NCI-H1105 (cell line): ENCODE measurements at places on chromosomes 13 and 19.

DNA sequence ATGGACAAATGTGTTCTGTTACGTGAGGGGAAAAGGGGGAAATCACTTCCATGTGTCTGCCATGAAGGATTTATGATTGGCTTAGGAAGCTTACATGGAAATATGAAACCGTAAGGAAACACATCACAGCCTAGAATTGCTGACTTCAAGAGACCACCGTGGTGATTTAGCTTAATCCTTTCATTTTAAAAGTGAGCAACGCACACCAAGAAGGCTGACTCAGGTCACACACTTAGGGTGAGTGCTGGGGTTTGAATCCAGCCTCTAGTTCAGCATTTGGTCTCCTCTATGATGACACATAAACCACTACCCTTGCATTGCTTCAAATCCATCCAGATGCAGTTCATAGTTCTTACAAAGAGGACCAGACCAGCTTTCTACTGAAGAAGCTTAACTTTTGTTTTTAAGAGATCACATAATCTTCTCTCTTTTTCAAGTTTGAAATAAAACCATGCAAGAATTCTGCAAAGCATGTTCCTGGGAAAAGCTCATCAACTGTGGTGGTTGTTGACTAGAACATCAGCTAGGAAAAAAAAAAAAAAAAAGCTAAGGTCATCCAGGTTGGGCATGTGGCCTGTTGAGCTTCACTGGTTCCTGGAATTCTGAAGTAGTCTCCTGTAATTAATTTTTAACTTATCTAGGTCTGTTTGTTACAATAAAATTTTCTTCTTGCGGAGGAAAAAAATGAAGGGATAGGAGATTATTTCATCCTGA, 60.2 kb upstream of the KL start:
- DNase-seq = no peak

GRCh38 chr19:47726467-47726866, 13.2 kb downstream of the EHD2 start:
- no peak for DNase-seq

DNA sequence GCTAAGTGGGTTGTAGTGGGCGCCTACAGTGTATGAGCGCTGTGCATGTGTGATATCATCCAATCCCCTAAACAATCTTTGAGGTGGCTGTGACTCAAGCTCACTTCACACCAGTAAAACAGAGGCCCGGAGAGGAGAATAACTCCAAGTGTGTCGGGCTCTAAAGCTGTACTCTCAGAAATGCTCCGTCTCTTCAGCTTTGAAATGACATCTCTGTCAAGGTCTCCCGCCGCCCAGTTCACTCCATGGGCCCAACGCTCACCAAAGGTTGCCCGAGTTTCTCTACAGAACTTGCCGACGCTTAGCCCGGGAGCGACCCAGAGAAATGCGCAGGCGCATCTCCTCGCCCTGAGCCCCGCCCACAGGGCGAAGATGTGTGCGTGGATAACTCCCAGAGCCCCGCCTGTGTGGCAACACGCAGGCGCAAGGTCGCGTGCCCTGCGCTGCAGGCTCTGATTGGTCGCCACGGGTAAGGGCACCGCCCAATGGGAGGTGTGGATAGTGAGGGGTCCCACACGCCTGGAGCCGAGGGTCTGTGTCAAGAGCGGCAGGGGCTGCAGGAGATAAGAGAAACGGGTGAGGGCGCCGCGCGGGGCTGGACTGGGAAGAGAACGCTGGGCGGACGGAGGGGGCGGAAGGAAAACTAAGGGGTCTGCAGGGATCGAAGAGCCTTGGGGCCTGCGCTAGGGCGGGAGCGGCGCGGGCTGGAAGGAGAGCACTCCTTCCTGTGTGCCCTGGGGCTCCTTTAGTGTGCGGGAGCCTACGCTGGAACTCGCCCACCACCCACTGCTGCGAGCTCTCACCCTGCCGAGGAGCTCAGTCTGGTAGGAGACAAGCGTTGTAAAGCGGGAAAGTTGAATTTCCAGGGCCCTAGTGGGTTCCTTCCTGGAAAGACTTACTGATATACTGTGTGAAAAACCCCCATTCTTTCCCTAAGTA, at the start of gene ZNF526:
Gene ZNF526, plus strand, starts transcription at position 501 of the 939 bp plus-strand sequence. CDS start 4,092 bp downstream, outside the sequence.
- peak; percentile 97 for DNase-seq

GRCh38 chr19:17540174-17540573, 15.3 kb upstream of the COLGALT1 start:
- no peak for DNase-seq

- no peak for DNase-seq
Measured at GRCh38 chr13:19910336-19911072, 47.1 kb upstream of the ZMYM5 start.

DNA sequence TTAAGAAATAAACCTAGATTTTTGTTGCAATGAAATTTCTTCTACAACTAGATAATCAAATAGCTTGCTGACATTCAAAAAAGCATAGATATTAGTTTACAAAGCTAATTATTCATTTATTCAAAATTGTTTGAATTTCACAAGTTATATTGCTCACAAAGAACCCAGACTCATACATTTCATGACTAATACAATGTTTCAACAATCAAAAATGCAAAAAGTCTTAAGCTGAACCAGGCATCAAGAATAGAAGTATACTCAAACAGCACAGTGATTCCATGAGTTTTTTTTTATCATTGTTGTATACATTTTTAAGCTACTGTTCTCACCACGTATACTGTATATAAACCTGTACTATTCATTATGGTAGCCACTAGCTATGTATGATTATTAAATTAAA, 51.0 kb downstream of the DIAPH3 start:
- no peak for DNase-seq

DNA sequence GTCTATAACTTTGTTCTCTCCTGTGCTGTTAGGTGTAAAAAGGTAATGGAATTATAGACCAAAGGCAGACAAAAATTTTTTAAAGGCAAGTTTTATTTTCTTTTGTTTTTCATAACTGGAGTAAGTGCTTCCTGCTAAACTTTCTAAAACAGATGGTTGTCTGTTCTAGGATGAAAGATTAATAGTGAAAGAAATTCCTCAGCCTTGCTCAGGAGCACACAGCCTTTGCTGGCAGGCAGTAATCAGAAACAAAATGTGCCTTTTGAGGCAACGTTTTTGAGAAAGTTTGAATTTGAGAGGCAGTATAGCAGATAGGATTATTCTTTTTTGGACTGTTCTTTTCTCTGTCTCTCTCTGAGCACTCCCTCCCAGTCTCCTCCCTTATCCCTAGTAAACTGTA, 2749.5 kb downstream of the PCDH9 start:
- no peak for DNase-seq

DNA sequence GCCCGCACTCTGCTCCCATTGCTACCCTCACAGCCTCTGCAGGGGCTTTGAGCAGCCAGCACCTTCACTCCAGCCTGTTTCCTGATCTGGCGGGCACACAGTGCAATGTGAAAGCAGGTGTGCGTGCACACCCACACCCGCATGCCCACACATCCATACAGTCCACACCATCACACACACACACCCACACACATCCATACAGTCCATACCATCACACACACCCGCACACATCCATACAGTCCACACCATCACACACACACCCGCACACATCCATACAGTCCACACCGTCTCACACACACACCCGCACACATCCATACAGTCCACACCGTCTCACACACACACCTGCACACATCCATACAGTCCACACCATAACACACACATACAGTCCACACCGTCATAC, 28.0 kb downstream of the PIAS4 start:
- no peak for DNase-seq

DNA sequence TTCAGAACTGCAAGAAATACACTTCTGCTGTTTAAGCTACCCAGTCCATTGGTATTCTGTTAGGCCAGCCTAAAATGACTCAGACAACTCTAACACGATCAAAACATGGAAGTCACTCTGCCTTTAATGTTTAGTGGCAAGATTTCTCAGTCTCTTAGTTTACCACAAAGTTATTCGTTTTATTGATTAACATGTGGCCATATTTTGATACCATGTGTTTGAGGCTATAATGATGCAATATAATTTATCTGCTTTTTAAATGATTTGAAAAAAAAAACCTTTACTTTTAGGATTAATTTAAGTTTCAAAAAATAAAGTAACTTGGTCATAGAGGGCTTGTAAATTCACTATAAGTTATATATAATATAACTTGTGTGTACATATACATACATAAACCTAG, 223.4 kb downstream of the SPRY2 start:
- no peak for DNase-seq

GRCh38 chr19:3154957-3155736, 19.3 kb downstream of the GNA15 start:
- DNase-seq = no peak

GRCh38 chr13:20960663-20961309, 58.2 kb upstream of the XPO4 start:
- peak; percentile 29 for DNase-seq

DNA sequence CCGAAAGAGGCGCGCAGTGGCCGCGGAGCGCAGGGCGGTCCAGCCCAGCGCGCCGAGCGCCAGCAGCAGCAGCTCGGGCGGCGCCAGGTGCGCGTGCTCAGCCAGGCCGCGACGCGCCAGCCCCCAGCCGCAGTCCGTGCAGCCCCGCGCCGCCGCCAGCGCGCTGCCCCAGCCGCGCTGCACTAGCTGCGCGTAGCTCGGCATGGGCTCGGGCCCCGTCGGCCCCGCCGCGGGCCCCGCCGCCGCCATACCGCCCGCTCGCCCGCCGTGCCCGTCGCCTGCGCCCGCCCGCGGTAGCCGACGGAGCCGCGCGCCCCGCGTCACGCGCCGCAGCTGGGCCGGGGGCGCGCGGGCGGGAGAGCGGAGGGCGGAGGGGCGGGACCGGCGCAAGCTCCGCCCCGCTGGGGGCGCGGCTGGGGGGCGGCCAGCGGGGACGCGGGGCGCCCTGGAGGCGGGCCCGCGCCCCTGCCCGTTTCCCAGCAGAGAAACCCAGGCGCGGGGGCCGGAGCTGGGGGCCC, at the start of gene CERS1:
Gene CERS1, minus strand, starts transcription at position 335 of the 518 bp plus-strand sequence. Its CDS starts 86 bp downstream, at position 249.
- DNase-seq = peak; percentile 31

GRCh38 chr19:57719901-57720519, 7.4 kb downstream of the ZNF671 start:
- no peak for DNase-seq

DNA sequence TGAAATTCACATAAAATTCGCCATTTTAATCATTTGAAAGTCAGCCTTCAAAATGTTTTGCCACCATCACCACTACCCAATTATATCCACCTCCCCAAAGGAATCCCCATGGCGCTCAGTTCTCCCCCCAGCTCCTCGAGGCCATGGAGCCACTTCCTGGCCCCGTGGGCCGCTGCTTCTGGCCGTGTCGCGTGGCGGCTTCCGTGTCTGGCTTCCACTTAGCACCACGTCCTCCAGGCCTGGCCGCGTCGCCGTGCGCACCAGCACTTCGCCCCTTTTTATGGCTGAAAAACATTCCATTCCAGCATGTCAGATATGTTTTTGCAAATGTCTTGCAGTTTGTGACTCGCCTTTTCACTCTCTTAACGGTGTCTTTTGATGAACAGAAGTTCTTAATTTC, 46.7 kb upstream of the DCUN1D2 start:
- DNase-seq = no peak

GRCh38 chr19:16210168-16210567, 12.5 kb downstream of the AP1M1 start:
- no peak for DNase-seq

DNA sequence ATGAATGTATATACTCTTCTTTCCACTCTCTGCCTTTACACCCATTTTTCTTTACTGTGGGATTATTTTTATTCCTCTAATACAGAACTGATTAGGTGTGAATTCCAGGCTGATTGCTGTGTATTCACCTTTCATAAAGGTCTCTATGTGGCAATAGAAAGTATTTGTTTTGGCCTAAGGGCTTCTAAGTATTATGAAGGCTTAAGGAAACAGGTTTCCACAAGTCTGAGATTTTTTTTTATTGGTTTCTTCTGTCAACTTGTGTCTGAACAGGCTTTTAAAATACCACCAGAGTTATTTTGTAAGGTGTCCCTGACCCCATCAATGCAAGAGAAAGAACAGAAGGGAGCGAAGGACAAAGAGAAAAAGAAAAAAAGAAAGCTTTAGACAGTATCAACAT, 1102.0 kb upstream of the SPRY2 start:
- no peak for DNase-seq

DNA sequence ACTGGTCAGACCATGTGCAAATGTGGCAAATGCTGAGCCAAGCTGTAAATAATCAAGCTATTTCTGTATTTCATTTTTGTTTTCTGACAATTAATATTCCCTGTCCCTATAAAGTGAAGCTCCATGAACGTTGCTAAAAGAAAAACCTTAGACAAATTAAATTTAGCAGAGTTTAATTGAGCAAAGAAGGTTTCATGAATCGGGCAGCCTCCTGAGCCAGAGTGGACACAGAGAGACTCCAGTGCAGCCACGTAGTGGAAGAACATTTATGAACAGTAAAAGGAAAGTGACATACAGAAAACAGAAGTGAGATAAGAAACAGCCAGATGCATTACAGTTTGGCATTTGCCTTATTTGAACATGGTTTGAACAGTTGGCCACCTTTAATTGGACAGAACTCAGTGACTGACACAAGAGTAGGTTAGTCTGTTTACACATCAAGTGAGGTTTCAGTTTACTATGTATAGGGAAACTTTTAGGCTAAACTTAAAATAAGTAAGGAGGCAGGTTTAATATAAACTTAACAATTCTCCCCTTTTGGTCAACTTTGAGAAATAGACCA, 69.7 kb downstream of the UFM1 start:
- no peak for DNase-seq

DNA sequence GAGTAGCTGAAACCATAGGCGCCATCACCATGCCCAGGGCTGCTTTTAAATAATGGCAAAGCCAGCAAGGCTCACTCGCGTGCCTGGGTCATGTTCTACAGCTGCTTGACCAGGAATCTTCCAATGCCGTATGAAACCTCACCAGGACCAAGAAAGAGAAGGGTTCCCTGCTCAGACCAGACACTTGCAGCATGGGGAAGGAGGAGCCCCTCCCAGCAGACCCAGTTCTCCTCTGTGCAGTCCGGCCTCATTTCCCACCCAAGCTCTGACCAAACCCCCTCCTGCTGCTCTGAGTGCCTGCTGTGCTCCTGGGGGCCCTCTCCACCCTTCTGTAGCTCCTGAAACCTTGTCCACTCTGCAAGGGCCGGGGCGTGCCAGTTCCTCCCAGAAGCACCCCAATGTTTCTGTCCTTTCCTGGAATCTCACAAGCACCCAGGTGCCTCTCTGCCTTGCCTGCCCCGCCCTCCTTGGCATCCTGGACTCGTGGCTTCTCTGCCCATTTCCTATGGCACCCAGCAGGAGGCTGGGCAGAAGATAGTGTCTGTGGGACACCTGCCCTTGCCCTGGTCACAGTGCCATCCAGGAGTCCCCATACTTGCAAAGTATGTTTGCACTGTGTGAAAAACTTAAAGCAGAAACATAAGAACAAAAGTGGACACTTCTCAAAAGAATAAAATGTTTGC, 6.8 kb upstream of the SLC7A9 start:
- no peak for DNase-seq

- DNase-seq = no peak
Measured at GRCh38 chr19:30604657-30605056, 232.5 kb downstream of the ZNF536 start.

DNA sequence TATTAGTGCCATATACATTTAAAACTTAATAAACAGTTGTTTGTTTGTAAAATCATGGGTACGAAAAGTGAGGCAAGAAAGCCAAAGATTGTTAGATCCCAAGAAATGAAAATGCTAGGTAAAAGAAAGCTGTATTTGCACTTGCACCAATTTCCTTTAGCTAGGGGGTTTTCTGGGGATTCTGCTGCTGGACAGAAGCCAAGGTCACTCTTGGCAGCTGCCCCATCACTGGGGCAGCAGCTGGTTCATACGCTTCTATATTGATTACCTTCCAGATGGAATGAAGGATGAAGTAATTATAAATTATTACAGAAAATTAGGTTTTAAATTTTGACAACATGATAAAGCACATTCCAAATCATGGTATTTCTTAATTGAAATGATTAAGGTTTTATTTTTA, 127.4 kb downstream of the SLITRK5 start:
- peak; percentile 13 for DNase-seq
